ENCODE measurements at places on chromosomes 12 and 14. TPM values are rescaled to one million over a fixed set of nuclear protein-coding genes. Genes with fewer than 3 reads are reported as not detected.

DNA sequence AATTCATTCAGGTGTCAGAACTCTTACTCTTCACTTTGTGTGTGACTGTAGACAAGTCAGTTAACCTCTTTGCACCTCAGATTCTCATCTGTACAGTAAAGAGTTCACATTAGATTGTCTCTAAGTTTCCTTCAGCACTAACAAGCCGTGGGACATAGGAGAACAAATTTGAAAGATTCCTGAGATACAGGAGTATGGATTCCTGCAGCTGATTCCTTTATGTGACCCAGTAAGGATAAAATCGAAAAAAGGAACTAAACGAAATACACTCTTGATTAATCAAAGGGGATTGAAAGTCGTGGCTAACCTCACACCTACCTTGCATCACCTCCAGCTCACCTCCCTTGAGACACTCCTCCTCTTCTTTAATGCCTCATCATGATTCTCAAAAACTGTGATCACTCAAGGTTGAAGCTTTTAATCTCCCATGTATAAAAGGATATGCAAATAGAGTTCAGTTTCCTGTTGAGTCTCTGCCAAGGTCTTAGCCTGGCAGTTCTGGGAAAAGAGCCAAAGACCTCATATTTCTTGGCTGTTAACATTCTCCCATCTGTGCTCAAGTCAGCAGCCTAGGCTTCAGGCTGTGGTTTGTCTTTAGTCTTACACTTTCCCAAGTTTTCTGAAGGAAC, 156.6 kb downstream of the DAD1 start:
- no peak overlapping the region for H3K4me3 ChIP-seq
- peak; percentile 92 for DNase-seq
- peaks cover 44% of the 10 kb centered on the region for H3K4me1 ChIP-seq
- H3K36me3 ChIP-seq, result no peaks in the 10 kb centered on the region
- no peaks in the 10 kb centered on the region for H3K27me3 ChIP-seq

Gene ZBTB42
- 12.1 TPM for total RNA-seq

Gene MBD6
- 69.1 TPM for total RNA-seq

DNA sequence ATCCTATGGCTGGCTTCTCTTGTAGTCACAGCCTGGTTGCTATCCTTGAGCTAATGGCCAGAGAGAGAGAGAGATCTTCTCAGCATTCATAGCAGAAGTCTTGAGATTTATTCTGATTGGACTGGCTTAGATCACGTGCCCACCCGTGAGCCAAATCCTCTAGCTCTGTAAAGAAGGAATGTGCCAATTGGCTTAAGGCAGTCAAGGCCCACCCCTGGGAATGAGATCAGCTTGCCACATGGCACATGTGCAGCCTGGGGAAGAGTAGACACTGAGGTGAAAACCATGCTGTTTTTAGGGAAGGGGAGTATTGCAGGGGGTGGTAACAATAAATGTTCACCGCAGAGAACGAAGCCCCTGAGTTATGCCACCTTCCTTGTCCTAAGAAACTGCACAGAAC, 36.3 kb downstream of the PLEKHG7 start:
- H3K27ac ChIP-seq, result no peak overlapping the region
- peaks cover 12% of the 10 kb centered on the region for H3K4me1 ChIP-seq
- no peak for DNase-seq
- no peaks in the 10 kb centered on the region for H3K27me3 ChIP-seq
- no peak overlapping the region for H3K4me3 ChIP-seq

- H3K36me3 ChIP-seq, result no peaks in the 10 kb centered on the region
- H3K27me3 ChIP-seq, result peaks cover 11% of the 10 kb centered on the region
- H3K4me1 ChIP-seq, result no peaks in the 10 kb centered on the region
These were observed 105.1 kb downstream of the SINHCAF start for GRCh38 chr12:31220633-31221550.

Gene WDR20
- total RNA-seq, result 22.4 TPM

GRCh38 chr12:58502841-58503240, 417.5 kb downstream of the LRIG3 start:
- no peaks in the 10 kb centered on the region for H3K27me3 ChIP-seq
- DNase-seq, result no peak
- H3K36me3 ChIP-seq, result no peaks in the 10 kb centered on the region
- H3K4me1 ChIP-seq, result no peaks in the 10 kb centered on the region
- H3K4me3 ChIP-seq, result no peak overlapping the region
- no peak overlapping the region for H3K27ac ChIP-seq

- no peaks in the 10 kb centered on the region for H3K27me3 ChIP-seq
- DNase-seq, result no peak
- H3K36me3 ChIP-seq, result no peaks in the 10 kb centered on the region
- peaks cover 73% of the 10 kb centered on the region for H3K4me1 ChIP-seq
- H3K4me3 ChIP-seq, result no peak overlapping the region
These were observed 149.5 kb downstream of the ETV6 start for GRCh38 chr12:11798856-11799501.

DNA sequence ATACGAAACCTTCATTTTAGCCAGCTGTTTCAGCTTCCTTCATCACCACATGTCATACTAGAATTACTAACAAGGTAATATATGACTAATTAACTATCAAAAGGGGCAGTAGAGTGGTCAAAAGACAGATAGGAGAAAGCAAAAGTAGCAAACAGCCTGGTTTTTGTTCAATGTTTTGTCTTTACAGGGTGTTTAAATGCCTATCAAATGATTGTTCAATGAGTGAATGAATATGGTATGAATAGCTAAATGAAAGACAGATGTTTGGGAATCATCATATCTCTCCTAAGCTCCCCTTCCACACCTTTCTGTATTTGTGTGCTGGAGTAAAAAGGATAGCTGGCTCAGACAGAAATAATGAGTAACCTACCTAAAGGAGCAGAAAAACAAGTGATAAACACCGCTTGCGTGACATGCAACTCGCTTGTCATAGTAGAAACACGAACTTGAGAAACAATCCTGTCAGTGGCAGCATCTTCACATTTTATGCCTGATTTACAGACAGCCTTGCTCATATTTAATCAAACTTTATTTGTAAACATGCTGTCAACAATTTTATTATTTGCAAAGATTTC, 34.2 kb downstream of the ABCC9 start:
- no peaks in the 10 kb centered on the region for H3K4me1 ChIP-seq
- H3K27me3 ChIP-seq, result no peaks in the 10 kb centered on the region
- H3K4me3 ChIP-seq, result no peak overlapping the region
- H3K36me3 ChIP-seq, result no peaks in the 10 kb centered on the region
- no peak for DNase-seq

DNA sequence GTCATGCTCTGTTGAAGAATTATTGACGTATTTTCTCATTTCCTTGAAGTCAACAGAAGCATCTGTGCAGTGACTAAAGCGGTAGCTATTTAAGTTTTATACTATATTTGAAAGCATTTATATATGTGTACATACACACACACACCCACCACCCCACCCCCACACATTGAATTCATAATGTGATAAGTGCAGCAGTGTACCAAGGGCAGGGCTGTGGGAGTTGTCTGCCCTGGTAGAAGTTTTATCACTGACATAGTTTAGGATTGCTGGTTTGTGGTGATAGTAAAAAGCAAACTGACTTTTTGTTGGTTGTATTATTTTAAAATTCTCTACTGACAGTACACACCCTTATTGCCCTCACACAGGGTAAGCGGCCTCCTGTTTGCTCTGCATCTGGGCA, 39.1 kb downstream of the GAS2L3 start:
- H3K27ac ChIP-seq, result no peak overlapping the region
- H3K36me3 ChIP-seq, result no peaks in the 10 kb centered on the region
- DNase-seq, result no peak
- H3K4me3 ChIP-seq, result no peak overlapping the region
- H3K27me3 ChIP-seq, result no peaks in the 10 kb centered on the region

DNA sequence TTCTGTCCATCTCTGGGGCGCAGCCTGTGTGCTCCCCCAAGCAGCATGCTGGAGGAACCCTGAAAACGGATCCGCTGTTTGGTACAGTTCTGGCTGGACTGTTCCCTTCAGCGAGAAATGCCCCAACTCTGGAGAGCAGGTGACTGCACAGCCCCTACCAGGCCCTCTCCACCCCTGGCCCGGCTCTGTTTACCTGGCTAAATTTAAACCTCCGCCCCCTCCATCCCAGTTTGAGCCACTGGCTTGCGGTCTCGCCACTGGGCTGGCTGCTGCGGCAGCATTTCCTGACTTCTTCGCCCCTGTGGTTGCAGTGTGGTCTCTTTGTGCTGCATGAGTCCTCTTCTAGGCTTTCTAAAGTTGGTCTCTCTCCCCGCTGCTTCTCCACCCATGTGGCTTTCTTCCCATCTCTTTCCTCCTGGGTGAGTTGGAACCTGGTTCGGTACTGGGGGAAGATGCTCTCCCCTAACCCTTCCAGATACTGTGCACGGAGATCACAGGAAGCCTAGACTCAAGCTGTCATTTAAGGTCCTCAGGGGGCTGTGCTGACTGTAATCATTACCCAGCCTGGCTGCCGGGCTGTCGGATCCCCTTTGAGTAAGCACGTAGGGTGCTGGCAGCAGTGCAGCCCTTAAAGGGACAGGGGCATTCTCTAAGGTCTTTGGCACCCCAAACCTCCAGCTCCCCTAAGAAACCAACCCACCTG, 60.6 kb downstream of the FBXL14 start:
- no peak overlapping the region for H3K27ac ChIP-seq
- H3K4me3 ChIP-seq, result no peak overlapping the region
- H3K4me1 ChIP-seq, result peaks cover 34% of the 10 kb centered on the region
- H3K27me3 ChIP-seq, result peaks cover 26% of the 10 kb centered on the region
- DNase-seq, result no peak
- H3K36me3 ChIP-seq, result no peaks in the 10 kb centered on the region

DNA sequence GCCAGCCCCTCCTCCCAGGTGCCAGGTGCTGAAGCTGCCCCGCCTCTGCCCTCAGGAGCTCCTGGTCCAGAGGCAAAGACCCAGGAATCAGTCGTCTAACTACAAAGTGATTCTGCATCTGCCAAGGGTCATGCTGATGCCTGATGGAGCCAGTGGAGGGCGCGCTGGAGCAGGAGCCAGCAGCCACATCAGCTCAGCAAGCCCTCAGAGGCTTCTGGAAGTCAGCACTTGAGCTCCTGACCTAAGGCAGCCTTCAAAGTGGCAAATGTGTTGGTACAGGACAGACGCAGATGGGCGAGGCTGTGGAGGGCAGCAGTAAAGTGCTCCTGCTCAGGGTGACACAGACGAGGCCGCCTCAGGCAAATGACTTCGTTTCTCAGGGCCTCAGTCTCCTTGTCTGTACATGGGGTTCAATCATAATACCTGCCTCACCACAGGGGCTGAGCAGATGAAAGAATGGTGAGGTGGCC, 10.9 kb downstream of the C12orf43 start:
- H3K36me3 ChIP-seq, result peaks cover 93% of the 10 kb centered on the region
- no peaks in the 10 kb centered on the region for H3K27me3 ChIP-seq
- H3K4me3 ChIP-seq, result no peak overlapping the region
- H3K27ac ChIP-seq, result no peak overlapping the region
- no peak for DNase-seq

Gene RGS6
- total RNA-seq, result 0.71 TPM

GRCh38 chr14:24436355-24437019, 6.1 kb downstream of the SDR39U1 start:
- H3K4me1 ChIP-seq, result peaks cover 19% of the 10 kb centered on the region

DNA sequence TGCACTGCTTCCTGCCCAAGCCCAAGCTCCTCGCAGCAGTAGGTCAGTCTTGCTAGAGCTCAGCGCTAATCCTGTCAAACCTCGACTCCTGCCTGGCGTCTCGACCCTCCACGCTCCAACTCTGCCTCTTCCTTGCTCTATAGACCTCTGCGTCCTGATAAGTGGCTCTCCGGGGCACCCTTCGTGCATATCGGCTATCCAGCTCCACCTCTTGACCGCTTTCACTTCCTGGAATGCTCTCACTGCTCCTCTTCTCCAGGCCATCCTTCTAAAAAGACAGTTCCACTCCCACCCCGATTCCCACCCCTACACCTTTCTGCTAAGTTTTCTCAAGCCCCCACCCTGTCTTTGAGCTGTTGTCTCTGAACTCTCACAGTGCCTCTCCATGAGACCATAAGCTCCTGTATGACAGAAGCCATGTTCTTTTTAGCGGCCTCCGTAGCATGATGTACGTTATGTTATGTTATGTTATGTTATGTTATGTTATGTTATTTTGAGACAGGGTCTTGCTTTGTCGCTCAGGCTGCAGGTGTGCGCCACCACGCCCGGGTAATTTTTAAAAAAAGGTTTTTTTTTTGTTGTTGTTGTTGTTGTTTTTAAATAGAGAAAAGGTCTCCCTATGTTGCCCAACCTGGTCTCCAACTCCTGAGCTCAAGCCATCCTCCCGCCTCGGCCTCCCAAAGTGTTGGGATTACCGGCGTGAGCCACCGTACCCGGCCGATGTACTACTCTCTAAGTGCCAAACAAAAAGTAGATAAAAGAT, 601 bp downstream of the COX14 start:
- peak; percentile 54 for DNase-seq
- H3K27ac ChIP-seq, result peak overlapping the region; percentile 96
- H3K4me1 ChIP-seq, result peaks cover 45% of the 10 kb centered on the region
- peak overlapping the region; percentile 97 for H3K4me3 ChIP-seq
- H3K27me3 ChIP-seq, result no peaks in the 10 kb centered on the region
- peaks cover 8% of the 10 kb centered on the region for H3K36me3 ChIP-seq

DNA sequence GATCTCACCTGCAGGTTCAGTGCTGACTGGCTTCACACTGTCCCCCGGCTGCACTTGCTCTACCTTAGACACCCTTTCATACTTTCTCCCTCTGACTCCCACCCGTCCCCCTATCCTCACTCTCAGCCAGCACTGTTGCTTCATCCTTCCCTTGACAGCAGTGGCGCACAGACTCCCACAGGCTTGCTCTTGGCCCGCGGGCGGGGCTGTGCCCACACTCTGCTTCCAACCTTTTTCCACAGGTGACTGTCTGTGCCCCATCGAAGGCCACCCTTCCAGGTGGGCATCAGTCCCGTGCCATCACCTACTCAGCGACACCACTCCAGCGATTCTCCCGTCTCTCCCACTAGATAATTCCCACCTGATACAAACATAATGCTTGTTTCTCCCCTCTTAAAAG, 1.0 kb upstream of the RPS6KL1 start:
- H3K36me3 ChIP-seq, result no peaks in the 10 kb centered on the region
- peak; percentile 46 for DNase-seq
- H3K4me3 ChIP-seq, result no peak overlapping the region
- peaks cover 17% of the 10 kb centered on the region for H3K27me3 ChIP-seq
- no peak overlapping the region for H3K27ac ChIP-seq

DNA sequence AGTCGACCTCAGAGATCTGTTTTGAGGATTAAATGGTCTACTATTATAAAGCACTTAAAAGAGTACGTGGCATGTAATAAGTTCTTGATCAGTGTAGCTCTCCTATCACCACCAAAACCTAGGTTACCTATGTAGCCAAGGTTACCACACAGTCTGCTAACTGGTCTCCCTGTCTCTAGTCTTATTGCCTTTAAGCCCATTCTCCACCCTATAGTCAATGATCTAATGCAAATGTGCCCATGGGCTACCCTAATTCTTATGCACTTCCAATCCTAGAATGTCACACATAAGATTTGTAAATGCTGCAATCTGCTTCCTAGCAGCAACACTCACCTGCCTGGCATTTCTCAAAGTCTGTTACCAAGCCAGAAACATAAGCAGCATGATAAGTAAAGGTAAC, 44.9 kb downstream of the C2CD5 start:
- no peak overlapping the region for H3K4me3 ChIP-seq
- no peaks in the 10 kb centered on the region for H3K4me1 ChIP-seq
- DNase-seq, result no peak
- peaks cover 11% of the 10 kb centered on the region for H3K36me3 ChIP-seq

- no peak overlapping the region for H3K4me3 ChIP-seq
- H3K4me1 ChIP-seq, result no peaks in the 10 kb centered on the region
- H3K27ac ChIP-seq, result no peak overlapping the region
- no peaks in the 10 kb centered on the region for H3K27me3 ChIP-seq
- no peaks in the 10 kb centered on the region for H3K36me3 ChIP-seq
- DNase-seq, result no peak
These were observed 581 bp downstream of the LRRC10 start for GRCh38 chr12:69610126-69610525.
